Cardiac ventricle fibroblast (primary cell): ENCODE measurements at places on chromosomes 7 and 10. TPM values are rescaled to one million over a fixed set of nuclear protein-coding genes. Genes with fewer than 3 reads are reported as not detected.

Gene AGAP9
- 1.8 and 2.1 TPM in 2 replicates for total RNA-seq

Gene ZNF488
- 0.06 TPM in 1 of 2 replicates, not detected in the other for total RNA-seq

Gene OLAH
- not detected in 2 replicates for total RNA-seq

Gene CLDN4
- total RNA-seq: not detected in 2 replicates
